ENCODE measurements at places on chromosomes 12 and 14.

DNA sequence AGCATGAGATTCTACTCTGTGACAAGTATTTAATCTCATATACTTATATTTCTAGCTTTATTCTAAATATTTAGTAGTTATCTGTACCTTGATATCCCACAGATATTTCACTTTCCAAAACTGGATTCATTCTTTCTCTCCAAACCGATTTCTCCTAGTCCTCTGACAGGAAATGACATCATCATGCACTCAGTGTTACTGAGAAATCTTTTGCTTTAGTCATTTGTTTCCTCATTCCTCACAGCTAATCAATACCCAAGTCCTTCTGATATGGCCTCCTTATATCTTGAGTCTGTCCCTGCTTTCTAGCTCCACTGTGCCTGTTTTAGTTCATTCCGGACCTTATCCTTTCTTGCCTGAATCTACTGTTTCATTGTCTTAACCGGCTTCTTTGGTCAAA, 39.4 kb upstream of the E2F7 start:
- no peak overlapping the region for H3K27ac ChIP-seq
- H3K36me3 ChIP-seq: no peaks in the 10 kb centered on the region
- H3K4me1 ChIP-seq: no peaks in the 10 kb centered on the region
- no peak for DNase-seq

- no peak for DNase-seq
- H3K27ac ChIP-seq: no peak overlapping the region
- no peaks in the 10 kb centered on the region for H3K36me3 ChIP-seq
Observed at GRCh38 chr12:12079291-12079690, 8.6 kb downstream of the BCL2L14 start.

DNA sequence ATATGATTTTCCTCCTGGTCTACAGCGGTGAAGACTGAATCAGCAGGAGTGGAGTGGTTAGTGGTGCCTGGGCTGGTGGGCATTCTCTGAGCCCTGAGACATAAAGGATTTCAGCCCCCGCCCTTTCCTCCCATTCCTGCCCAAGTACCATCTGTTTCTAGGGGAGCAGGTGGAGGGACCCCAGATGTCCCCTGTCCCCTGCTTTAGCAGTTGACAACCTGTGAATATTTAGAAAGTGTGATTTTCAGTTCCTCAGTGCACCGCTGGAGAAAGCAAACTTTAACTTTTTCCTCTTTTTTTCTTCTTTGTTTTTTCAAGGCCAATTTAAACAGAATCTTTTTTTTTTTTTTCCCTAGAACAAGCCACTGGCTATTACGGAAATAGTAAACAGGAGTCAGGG, 163.8 kb upstream of the MYL2 start:
- H3K36me3 ChIP-seq: no peaks in the 10 kb centered on the region
- H3K4me1 ChIP-seq: no peaks in the 10 kb centered on the region
- H3K4me3 ChIP-seq: no peak overlapping the region

GRCh38 chr12:70759161-70759918, 122.1 kb upstream of the PTPRB start:
- no peaks in the 10 kb centered on the region for H3K36me3 ChIP-seq
- no peaks in the 10 kb centered on the region for H3K4me1 ChIP-seq
- H3K27ac ChIP-seq: no peak overlapping the region
- no peak overlapping the region for H3K4me3 ChIP-seq
- no peak for DNase-seq
- H3K27me3 ChIP-seq: no peaks in the 10 kb centered on the region

- no peak overlapping the region for H3K27ac ChIP-seq
- no peak for DNase-seq
- no peak overlapping the region for H3K4me3 ChIP-seq
- H3K36me3 ChIP-seq: no peaks in the 10 kb centered on the region
Observed at GRCh38 chr12:105670672-105671071, 340.2 kb downstream of the C12orf75 start.

- no peak overlapping the region for H3K4me3 ChIP-seq
- DNase-seq: no peak
- H3K36me3 ChIP-seq: no peaks in the 10 kb centered on the region
- no peaks in the 10 kb centered on the region for H3K27me3 ChIP-seq
Observed at GRCh38 chr12:98057701-98058100, 457.7 kb upstream of the TMPO start.

DNA sequence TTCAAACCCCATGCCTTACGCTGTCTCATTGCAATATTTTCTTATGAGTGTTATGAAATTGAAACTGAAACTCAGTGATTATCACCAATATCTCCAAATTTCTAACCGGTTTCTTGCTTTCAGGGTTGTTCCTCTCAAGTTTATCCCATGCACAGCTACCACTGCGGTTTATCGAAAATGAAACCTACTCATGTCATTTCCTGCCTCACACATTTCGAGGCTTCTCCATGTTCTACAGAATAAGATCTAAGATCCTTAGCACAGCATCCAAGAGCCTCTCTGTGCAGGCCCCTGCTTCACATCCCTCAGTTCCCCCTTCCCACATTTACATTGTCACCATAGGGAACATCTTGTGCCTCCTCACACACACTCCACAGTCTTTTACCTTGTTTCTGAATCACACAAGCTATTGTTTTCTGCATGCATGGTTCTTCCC, 45.5 kb upstream of the FAR2 start:
- H3K27ac ChIP-seq: peak overlapping the region; percentile 83
- no peaks in the 10 kb centered on the region for H3K27me3 ChIP-seq
- peak; percentile 7 for DNase-seq

- peaks cover 54% of the 10 kb centered on the region for H3K4me1 ChIP-seq
- peak overlapping the region; percentile 88 for H3K4me3 ChIP-seq
- peaks cover 4% of the 10 kb centered on the region for H3K27me3 ChIP-seq
- no peak overlapping the region for H3K27ac ChIP-seq
- DNase-seq: no peak
- peaks cover 24% of the 10 kb centered on the region for H3K36me3 ChIP-seq
Observed at GRCh38 chr14:75280291-75280830, 1.7 kb downstream of the FOS start.

- H3K4me3 ChIP-seq: no peak overlapping the region
- H3K27me3 ChIP-seq: no peaks in the 10 kb centered on the region
- no peaks in the 10 kb centered on the region for H3K4me1 ChIP-seq
- no peak overlapping the region for H3K27ac ChIP-seq
Observed at GRCh38 chr12:93029091-93029490, 100.0 kb upstream of the EEA1 start.

DNA sequence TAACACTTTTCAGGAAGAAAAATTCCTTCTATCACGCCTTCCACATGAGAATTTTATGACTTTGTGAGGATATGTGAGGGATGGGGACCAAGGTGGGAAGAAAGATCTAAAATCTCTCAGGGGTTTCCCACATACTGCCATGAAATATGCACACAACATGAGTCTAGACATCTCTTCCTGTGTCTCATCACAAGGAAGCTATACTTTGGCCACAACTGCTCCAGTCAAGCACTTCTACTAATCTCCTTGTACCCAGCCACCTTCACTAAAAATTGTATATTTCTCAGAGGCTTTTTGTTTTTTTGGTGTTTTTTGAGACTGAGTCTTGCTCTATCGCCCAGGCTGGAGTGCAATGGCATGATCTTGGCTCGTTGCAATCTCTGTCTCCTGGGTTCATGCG, 3.2 kb downstream of the OSBPL8 start:
- no peaks in the 10 kb centered on the region for H3K36me3 ChIP-seq
- H3K27me3 ChIP-seq: no peaks in the 10 kb centered on the region
- no peak for DNase-seq
- H3K27ac ChIP-seq: no peak overlapping the region
- no peak overlapping the region for H3K4me3 ChIP-seq
- H3K4me1 ChIP-seq: peaks cover 32% of the 10 kb centered on the region

GRCh38 chr14:49607583-49607982, 8.8 kb downstream of the LRR1 start:
- no peaks in the 10 kb centered on the region for H3K27me3 ChIP-seq
- no peak for DNase-seq
- peaks cover 8% of the 10 kb centered on the region for H3K36me3 ChIP-seq

DNA sequence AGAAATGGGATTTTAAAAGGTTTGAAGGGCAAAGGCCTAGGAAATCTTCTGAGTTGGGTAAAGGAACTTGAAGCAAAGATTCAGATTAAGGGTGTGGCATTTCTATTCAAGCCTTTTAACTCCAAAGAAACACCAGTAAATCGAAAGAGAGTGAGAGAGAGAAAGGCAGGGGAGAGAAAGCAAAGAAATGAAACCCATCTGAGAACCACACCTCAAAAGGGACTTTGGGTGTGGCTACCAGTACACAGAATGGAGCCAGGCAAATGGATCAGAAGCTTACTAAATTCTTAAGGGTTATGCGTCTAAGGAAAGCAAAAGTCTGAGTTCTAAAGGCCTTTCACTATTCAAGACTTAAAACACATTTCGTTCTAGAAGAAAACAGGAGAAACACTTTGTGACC, 277.4 kb downstream of the BCL11B start:
- no peaks in the 10 kb centered on the region for H3K36me3 ChIP-seq
- H3K27ac ChIP-seq: peak overlapping the region; percentile 12
- DNase-seq: no peak
- H3K27me3 ChIP-seq: no peaks in the 10 kb centered on the region
- H3K4me1 ChIP-seq: peaks cover 14% of the 10 kb centered on the region

DNA sequence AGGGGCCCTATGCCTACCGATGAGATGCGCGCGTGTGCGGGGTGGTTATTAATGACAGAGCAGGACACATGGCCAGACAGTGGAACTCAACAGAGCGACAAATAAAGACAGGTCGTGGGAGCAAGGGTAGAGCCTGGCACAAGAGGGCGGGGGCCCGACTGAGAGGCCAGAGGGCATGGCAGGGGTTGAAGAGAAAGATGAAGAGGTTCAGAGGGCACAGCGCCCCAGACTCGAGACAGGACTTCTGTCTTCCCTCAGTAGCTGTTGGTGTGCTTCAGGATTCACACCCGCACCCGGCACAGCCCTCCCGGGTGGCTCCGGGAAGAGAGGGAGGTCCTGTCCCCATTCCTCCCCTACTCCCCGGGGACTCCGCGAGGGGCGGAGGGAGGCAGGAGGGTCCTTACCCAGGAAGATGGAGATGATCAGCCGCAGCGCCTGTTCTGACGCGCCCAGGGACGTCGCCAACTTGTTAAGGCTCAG, 366 bp downstream of the LPCAT3 start:
- H3K4me1 ChIP-seq: peaks cover 24% of the 10 kb centered on the region
- peak overlapping the region; percentile 87 for H3K27ac ChIP-seq
- peak overlapping the region; percentile 98 for H3K4me3 ChIP-seq

GRCh38 chr14:52040598-52040997, 28.3 kb downstream of the NID2 start:
- H3K4me3 ChIP-seq: no peak overlapping the region
- no peak for DNase-seq
- H3K36me3 ChIP-seq: no peaks in the 10 kb centered on the region

- H3K27me3 ChIP-seq: no peaks in the 10 kb centered on the region
- H3K4me1 ChIP-seq: no peaks in the 10 kb centered on the region
- H3K4me3 ChIP-seq: no peak overlapping the region
- H3K27ac ChIP-seq: no peak overlapping the region
Observed at GRCh38 chr14:95235351-95235750, 78.0 kb upstream of the DICER1 start.

- peak overlapping the region; percentile 90 for H3K27ac ChIP-seq
- no peaks in the 10 kb centered on the region for H3K27me3 ChIP-seq
- H3K4me1 ChIP-seq: peaks cover 53% of the 10 kb centered on the region
- DNase-seq: peak; percentile 74
- H3K4me3 ChIP-seq: peak overlapping the region; percentile 100
- peaks cover 29% of the 10 kb centered on the region for H3K36me3 ChIP-seq
Observed at GRCh38 chr12:53006810-53007309, 604 bp downstream of the EIF4B start.

DNA sequence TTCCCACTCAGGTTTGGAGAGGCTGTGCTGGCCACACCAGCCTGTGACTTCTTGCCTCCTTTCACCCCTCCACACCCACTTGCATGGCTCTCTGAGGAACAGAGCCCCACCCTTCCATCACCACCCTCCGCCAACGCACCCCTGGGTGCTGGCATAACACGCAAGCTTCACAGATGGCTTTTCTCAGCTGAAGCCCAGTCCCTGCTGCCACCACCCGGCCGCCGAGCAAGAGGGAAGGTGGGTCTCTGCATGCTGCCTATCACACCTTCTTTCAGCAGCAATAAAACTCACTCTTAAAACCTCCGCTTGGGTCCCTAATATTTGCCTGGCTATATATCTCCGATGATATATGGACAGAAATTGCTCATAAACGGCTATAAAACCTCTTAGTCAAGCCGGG, 41.6 kb downstream of the SMUG1 start:
- no peaks in the 10 kb centered on the region for H3K4me1 ChIP-seq
- no peak for DNase-seq
- H3K27ac ChIP-seq: no peak overlapping the region
- no peaks in the 10 kb centered on the region for H3K36me3 ChIP-seq
- peaks cover 44% of the 10 kb centered on the region for H3K27me3 ChIP-seq

GRCh38 chr12:42790761-42791151, 201.2 kb upstream of the PRICKLE1 start:
- no peak for DNase-seq
- H3K27ac ChIP-seq: no peak overlapping the region
- H3K36me3 ChIP-seq: no peaks in the 10 kb centered on the region
- H3K27me3 ChIP-seq: no peaks in the 10 kb centered on the region
- H3K4me1 ChIP-seq: no peaks in the 10 kb centered on the region
- H3K4me3 ChIP-seq: no peak overlapping the region
